ENCODE measurements at places on chromosomes 2 and 18.

GRCh38 chr18:382423-382984 is 114.7 kb upstream of the THOC1 start:
- DNase-seq = no peak

DNA sequence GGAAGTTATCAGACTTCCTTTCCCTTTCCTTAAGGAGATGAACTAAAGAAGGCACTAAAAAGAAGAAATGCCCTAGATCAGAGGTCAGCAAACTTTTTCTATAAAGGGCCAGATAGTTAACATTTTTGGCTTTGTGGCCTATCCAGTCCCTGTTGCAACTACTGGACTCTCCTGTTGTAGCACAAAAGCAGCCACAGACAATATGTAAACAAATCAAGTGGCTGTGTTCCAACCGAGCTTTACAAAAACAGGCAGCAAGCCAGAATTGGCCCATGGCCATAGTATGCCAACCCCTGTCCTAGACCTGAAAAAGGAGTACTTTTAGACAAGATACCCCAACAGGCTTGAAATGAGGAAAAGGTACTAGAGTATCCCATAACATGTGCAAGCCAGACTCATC is 10.9 kb downstream of the NHEJ1 start:
- no peak for DNase-seq

GRCh38 chr18:77337604-77338003 is 88.0 kb downstream of the GALR1 start:
- no peak for DNase-seq

DNA sequence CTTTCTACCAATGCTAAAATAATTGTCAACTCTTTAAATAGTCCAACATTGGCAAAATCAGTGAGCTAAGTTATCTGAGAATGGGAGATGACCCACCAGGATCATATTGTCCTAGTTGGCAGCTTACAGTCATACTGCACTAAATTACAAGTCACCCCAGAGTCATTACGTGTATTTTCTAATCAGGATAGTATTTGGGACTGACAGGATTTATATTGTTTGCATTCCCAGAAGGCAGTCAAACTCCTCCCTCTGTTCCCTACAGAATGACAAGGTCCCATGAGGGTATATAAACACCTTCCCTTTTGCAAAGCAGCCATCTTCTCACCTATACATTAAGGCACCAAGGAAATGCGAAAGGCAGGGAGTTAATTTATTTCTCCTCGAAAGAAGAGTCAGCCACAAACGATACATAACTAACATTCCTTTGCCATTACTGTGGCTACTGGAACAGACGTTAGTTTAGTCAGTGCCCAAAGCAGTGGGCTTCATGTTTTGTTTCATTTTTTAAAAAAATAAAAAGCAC is 125.3 kb downstream of the ANTXR1 start:
- no peak for DNase-seq

DNA sequence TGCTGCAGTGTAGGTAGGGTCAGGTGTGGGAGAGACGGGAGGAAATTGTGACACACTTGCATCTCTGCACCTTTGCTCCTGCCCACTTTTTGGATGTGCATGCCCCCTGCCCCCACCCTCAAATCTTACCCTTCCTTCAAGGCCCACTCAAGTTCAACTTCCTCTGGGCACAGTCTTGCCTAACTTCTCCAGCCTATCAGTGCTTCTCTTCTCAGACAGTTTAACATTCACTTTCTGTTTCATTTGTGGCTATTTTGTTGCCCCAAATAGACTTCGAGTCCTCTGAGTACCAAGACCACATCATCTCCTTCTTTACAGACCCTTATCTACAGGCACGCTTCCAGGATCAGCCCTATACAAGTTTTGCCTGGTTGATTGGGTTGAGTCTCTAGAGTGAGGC is 2.7 kb downstream of the ST8SIA5 start:
- no peak for DNase-seq

DNA sequence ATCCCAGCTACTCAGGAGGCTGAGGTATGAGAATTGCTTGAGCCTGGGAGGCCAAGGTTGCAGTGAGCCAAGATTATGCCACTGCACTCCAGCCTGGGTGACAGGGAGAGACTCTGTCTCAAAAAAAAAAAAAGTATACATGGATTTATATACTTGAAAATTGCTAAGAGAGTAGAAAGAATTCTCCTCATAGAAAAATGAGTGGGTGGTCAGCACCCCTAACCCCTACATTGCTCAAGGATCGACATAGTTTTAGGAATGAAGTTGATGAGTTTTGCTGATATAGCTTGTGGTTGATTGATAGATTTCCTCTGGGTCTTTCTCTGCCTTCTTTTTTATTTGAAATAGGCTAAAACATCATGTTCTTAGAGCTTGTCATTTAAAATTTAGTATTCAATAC is 58.9 kb downstream of the EML4 start:
- no peak for DNase-seq

GRCh38 chr18:66156946-66157687 is 406.3 kb downstream of the CDH7 start:
- DNase-seq = no peak

- no peak for DNase-seq
Measured at GRCh38 chr18:74290021-74290420, 1.7 kb downstream of the CYB5A start.

- DNase-seq = no peak
Measured at GRCh38 chr2:218003981-218004419, 1.2 kb upstream of the TNS1 start.

GRCh38 chr18:9392726-9393125 is 58.2 kb downstream of the TWSG1 start:
- no peak for DNase-seq

DNA sequence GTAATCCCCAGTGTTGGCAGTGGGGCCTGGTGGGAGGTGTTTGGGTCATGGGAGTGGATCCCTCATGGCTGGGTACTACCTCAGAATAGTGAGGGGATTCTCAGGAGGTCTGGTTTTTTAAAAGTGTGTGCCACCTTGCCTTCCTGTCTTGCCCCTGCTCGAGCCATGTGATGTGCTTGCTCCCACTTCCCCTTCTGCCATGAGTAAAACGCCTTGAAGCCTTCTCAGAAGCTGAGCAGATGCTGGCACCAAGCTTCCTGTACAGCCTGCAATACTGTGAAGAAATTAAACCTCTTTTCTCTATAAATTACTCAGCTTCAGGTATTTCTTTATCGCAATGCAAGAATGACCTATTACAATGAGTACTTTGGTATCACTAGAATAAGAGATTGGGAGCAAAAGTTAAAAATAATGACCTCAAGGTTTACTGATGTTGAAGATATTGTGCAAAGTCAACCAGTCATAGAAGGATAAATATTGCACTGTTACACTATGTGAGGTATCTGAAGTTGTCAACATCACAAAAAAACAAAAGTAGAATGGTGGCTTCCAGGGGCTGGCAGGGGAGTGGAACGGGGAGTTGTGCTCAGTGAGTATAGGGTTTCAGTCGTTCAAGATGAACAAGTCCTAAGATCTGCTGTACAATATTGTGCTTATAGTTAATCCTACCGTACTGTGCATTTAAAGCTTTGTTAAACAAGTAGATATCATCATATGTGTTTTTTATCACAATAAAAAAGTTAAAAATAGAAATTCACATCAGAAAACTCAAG is 938.3 kb upstream of the CNTNAP5 start:
- DNase-seq = no peak

DNA sequence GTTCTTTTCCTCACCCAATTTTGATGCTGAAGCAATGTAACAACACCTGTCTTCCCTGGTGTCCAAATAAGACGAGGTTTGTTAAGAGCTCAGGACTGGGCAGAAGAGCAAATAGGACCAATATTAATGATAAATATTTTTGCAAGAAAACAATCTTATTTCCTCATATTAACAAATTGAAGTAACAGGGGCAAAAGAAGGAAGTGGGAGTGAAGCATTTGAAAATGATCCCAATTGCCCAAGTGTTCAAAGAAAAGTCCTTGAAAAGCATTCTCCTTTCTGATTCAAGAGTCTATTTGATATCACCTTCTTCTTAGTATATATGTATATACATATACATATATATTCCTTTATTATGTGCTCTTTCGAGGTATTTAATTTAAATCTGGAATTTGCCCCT is 418.8 kb downstream of the ARHGAP15 start:
- DNase-seq = no peak

GRCh38 chr2:20997953-20998722 is 45.7 kb downstream of the APOB start:
- no peak for DNase-seq

DNA sequence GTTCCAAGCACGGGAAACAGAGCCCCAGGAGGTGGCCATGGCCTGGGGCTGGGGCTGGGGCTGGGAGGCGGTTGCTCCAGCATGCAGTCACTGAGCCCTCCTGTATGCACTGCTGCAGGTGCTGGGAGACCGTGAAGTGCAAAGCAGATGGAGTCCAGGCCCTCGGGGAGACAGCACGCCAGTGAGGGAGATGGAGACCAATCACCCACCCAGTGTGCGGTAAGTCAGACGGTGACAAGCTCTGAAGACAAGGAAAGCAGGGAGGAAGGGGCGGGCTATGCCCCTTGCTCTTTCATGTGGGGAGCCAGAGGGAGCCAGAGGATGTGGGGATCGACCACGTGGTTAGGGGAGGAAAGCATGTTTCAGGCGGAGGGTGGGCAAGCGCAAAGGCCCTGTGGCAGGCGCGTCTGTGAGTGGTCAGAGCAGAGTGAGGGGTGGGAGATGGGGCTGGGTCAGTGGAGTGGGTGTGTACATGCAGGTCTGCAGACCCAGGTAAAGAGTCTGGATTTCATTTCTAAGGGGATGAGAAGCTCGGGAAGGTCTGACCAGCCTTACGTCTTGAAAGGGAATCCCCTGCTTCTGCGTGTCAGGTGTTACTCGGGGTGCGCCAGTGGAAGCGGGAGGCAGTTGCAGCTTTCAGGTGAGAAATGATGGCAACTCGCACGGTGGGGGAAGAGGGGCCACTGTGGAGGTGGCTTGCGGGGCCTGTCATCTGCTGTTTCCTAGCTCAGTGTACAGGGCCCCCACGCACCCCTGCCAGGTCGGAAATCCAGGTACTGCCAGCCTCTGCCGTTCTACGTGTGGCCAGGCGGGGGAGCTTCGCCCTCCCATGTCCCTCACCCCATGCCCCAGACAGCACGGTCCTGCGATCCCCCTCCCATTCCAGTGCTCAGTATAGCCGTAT is 19.4 kb downstream of the RRM2 start:
- DNase-seq = peak; percentile 40

DNA sequence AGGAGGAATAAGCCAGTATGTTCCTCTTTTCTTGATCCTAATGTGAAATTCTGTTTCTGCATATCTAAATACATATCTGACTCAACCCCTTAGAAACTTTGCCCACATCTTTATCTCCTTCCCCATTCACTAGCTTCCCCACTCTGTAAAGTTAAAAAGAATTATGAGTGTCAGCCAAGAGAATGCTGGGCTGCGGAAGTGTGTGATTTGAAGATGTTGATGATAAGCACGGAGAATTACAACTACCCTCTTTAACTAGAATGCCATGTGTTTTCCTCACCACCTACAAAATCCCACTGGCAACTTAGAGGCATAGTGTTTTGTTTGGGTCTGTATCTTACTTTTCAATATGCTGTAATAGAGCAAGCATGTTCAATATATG is 490.4 kb upstream of the FANCL start:
- no peak for DNase-seq

GRCh38 chr2:101160454-101160853 is 9.3 kb upstream of the TBC1D8 start:
- DNase-seq = no peak

DNA sequence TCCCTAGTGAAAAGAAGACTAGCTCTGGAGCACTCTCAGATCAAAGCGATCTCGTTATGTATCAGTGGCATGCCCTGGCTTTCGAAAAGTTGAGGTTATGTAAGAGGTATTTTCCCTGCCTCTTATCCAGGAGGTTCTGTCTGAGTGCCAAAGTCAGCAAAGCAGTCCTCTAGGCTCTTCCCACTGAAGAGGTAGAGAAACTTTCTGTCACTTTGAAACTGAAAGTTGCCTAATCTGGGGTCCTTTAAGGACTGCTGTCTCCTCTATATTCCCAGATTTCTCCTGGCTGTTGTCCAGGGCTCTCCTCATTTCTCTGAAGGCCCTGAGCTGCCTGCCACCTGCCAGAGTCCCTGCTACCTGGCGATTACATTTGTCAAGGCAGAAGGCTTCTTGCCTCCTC is 96.3 kb downstream of the B3GNT2 start:
- DNase-seq = no peak

DNA sequence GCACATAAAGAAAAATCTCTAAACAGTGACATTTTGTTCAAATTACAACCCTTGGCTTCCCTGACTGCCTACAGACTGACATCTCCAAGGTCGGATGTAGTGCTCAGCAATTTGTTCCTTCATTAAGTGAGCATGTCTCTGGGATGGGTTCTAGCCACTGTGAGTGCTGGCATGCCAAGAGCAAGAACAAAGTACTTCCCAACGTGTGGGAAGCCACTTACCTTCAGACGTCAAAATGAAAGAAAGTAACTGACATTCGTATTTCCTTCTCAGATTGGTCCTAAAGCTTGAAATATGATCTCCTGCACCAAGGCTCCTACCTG is 193.8 kb downstream of the SLC8A1 start:
- DNase-seq = no peak

DNA sequence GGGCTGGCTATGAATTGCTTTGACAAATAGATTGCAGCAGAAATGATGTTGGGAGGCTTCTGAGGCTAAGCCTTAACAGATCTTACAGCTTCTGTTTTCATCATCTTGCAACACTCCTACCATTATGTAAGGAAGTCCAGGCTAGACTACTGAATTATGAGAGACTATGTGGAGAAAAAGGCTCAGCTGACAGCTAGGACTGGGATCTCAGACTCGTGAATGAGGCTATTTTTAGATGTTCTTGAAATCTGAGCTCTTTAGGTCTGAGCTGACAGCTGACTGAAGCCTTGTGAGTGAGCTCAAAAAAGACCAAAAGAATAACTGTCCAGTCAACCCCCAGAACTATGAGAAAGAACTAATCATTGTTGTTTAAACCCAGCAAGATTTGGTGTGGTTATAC is 70.3 kb downstream of the VWC2L start:
- no peak for DNase-seq

DNA sequence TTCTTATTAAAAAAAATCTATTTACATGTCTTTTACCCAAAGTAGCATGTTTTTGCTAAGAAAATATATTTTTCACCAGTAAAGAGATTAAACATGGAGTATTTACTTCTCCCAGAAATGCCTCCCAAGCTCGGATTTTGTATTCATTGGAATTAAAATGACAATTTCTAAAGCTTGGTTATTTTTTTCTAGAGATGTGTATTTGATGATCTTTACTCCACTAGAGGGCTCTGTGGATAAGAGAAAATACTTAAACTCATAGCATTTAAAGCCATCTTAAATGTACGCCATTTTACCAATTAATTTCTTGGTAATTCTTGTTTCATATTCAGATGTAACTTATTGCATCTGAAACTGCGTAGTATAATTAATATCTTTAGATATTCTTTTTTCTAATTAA is 461.4 kb downstream of the GALR1 start:
- no peak for DNase-seq

GRCh38 chr2:83342860-83343329 is 1116.2 kb downstream of the SUCLG1 start:
- DNase-seq = no peak

DNA sequence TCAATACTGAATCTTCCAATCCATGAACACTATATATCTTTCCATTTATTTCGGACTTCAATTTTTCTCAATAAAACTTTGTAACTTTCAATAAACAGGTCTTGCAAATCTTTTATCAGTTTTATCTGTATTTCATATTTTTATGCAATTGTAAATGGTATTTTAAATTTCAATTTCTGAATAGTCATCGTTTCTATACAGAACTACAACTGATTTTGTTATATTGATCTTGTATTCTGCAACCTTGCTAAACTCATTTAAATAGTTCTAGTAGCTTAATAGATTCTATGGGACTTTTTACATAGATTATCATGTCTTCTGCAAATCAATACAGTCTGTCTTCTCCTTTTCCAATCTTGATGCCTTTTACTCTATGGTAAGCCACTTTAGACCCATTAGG is 90.4 kb downstream of the FAM228A start:
- no peak for DNase-seq

- DNase-seq = no peak
Measured at GRCh38 chr2:227191367-227191766, 26.9 kb downstream of the COL4A3 start.
